Activated B cell treated with CpG ODN at 0.5 μM for 24 hours (primary cell): ENCODE measurements at places on chromosomes 5 and 9. TPM values are rescaled to one million over a fixed set of nuclear protein-coding genes. Genes with fewer than 3 reads are reported as not detected.

OR13C3 gene
- not detected in 2 replicates for total RNA-seq

DNA sequence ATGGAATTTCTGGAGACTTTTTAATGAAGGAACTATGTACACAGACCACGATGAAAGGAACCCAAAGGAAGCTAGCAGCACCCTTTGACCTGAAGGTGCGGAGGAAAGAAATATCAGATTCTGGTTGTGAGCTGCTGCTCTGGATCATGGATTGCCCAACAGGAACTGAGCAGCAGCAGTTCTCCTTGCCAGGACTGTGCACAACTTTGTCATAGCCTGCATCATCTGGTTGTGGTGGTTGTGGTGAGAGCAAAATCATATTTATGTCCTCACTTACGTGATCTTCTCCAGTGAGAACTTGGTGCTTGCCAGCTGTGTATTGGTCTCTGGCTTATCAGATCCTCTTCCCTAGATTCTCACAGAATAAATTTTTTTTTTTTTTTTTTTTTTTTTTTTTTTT, 70.7 kb upstream of the LPAR1 start:
- H3K36me3 ChIP-seq, result no peaks in the 10 kb centered on the region
- no peaks in the 10 kb centered on the region for H3K27me3 ChIP-seq
- DNase-seq, result no peak
- H3K27ac ChIP-seq, result no peak overlapping the region
- H3K4me1 ChIP-seq, result no peaks in the 10 kb centered on the region
- no peak overlapping the region for H3K4me3 ChIP-seq

GRCh38 chr5:68409259-68409658, 193.7 kb downstream of the PIK3R1 start:
- no peak for DNase-seq
- no peaks in the 10 kb centered on the region for H3K27me3 ChIP-seq
- no peak overlapping the region for H3K4me3 ChIP-seq
- H3K27ac ChIP-seq, result no peak overlapping the region
- peaks cover 24% of the 10 kb centered on the region for H3K4me1 ChIP-seq
- no peaks in the 10 kb centered on the region for H3K36me3 ChIP-seq

OTP gene
- not detected in 2 replicates for total RNA-seq

PCSK1 gene
- not detected in 2 replicates for total RNA-seq

DNA sequence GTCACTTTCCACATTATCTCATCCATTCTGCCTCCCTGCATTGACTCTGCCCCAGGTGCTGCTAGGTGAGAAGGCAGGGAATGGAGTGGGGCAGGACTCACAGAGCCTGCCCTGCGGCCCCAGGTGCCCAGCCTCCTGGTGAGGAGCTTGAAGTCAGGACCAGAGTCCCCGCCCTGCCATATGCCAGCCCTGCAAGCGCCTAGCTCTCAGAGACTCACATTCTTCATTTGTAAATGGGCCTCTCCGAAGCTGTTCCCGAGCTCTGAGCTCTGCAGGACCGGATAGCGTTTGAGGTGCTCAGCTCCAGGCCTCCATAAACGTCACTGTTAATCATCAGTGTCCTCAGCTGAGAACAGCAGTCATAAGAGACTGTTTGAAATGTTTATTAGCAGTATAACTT, 75.1 kb upstream of the STXBP1 start:
- DNase-seq, result no peak
- no peak overlapping the region for H3K27ac ChIP-seq
- no peak overlapping the region for H3K4me3 ChIP-seq
- no peaks in the 10 kb centered on the region for H3K27me3 ChIP-seq

PCDHA9 gene
- not detected in 2 replicates for total RNA-seq

GRCh38 chr5:16544607-16545374, 72.0 kb downstream of the RETREG1 start:
- no peak overlapping the region for H3K27ac ChIP-seq
- no peak for DNase-seq
- no peaks in the 10 kb centered on the region for H3K36me3 ChIP-seq
- H3K4me3 ChIP-seq, result no peak overlapping the region
- H3K4me1 ChIP-seq, result peaks cover 6% of the 10 kb centered on the region
- H3K27me3 ChIP-seq, result peaks cover 3% of the 10 kb centered on the region

GRCh38 chr9:16304301-16304700, 566.2 kb downstream of the BNC2 start:
- no peaks in the 10 kb centered on the region for H3K27me3 ChIP-seq
- no peak overlapping the region for H3K27ac ChIP-seq
- DNase-seq, result no peak
- no peaks in the 10 kb centered on the region for H3K4me1 ChIP-seq
- H3K4me3 ChIP-seq, result no peak overlapping the region

GRCh38 chr5:159178978-159179377, 30.4 kb downstream of the RNF145 start:
- H3K27ac ChIP-seq, result peak overlapping the region; percentile 93
- H3K4me3 ChIP-seq, result peak overlapping the region; percentile 41
- no peak for DNase-seq
- peaks cover 56% of the 10 kb centered on the region for H3K4me1 ChIP-seq
- peaks cover 50% of the 10 kb centered on the region for H3K36me3 ChIP-seq
- no peaks in the 10 kb centered on the region for H3K27me3 ChIP-seq

HAVCR2 gene
- total RNA-seq, result 0.64 and 0.84 TPM in 2 replicates

DNA sequence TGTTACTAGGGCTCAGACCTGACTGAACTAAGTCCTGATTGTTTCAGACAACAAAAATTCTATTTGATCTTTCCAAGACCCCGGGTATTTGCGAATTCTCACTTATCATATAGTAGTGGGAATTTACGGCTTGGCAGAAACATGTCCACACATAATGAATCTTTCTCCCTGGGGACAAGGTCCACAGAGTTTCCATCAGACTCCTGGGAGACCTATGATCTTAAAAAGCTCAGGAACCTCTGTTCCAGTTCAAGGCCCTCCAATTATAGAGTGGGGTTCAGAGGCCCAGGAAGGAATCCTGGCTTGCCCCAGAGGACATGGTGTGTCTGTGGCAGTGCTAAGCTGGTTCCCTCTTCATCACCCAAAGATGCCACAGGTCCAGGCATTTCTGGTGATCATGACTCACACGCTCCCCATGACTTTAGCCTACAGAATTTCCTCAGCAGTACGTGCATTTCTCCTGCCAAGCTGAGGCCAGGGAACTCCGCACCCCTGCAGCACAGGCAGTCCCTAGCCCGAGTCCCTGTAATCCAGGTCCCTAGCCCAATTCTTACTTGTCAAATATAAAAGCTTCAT, 12.6 kb downstream of the RAPGEF1 start:
- no peak for DNase-seq
- H3K27me3 ChIP-seq, result no peaks in the 10 kb centered on the region
- H3K4me3 ChIP-seq, result peak overlapping the region; percentile 80
- H3K4me1 ChIP-seq, result peaks cover 92% of the 10 kb centered on the region

GRCh38 chr5:143757116-143757515, 54.8 kb upstream of the HMHB1 start:
- no peaks in the 10 kb centered on the region for H3K4me1 ChIP-seq
- no peaks in the 10 kb centered on the region for H3K36me3 ChIP-seq
- no peak overlapping the region for H3K27ac ChIP-seq
- H3K4me3 ChIP-seq, result no peak overlapping the region
- no peak for DNase-seq

- peaks cover 16% of the 10 kb centered on the region for H3K4me1 ChIP-seq
- no peaks in the 10 kb centered on the region for H3K27me3 ChIP-seq
- H3K27ac ChIP-seq, result no peak overlapping the region
- no peak for DNase-seq
Observed at GRCh38 chr5:59756373-59757035, 137.0 kb downstream of the PDE4D start.

SLC30A5 gene
- 23.2 and 27.5 TPM in 2 replicates for total RNA-seq

- H3K27ac ChIP-seq, result no peak overlapping the region
- H3K4me3 ChIP-seq, result no peak overlapping the region
- DNase-seq, result no peak
- no peaks in the 10 kb centered on the region for H3K4me1 ChIP-seq
Observed at GRCh38 chr9:18849270-18849669, 183.7 kb downstream of the SAXO1 start.

OR1L4 gene
- total RNA-seq, result not detected in 2 replicates

DNA sequence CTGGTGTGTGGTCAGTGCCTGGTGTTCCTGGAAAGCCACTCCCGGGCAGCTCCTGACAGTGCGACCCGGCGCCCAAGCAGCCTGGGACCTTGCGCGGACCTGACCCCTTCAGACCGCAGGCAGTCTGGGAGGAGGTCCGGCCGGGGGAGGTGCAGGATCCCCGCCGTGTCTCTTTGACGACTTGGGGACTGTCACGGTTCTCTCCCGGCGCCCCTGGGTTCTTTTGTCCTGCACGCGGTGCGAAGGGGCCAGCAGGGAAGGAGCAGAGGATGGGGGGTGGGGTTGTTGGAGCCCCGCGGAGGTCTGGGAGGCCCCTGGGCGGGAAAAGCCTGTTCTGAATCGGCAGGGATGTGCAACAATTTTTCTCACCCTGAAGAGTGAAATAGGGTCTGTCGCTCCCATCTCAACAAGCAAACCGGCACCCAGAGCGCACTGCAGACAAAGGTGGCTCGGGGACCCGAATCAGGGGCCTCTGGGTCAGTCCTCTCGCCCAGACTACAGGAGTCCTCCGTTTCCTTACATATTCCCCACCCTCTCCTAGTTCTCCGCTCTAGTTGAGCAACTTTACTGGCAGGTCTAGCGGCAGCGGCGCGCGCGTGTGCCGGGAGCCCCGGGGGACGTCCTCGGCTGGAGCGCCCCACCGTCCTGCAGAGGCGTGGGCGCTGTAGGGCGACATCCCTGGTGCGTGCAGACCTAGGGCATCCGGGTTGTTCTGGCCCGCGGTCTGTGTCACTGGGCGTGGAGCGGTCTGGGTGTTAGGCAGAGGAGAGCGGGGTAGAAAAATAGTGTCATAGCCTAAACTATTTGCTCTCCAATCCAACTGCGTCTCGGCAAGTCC, 1.2 kb downstream of the VCAN start:
- peak overlapping the region; percentile 76 for H3K4me3 ChIP-seq
- no peaks in the 10 kb centered on the region for H3K36me3 ChIP-seq
- no peak overlapping the region for H3K27ac ChIP-seq
- peaks cover 61% of the 10 kb centered on the region for H3K27me3 ChIP-seq
- H3K4me1 ChIP-seq, result peaks cover 38% of the 10 kb centered on the region
- no peak for DNase-seq

DNA sequence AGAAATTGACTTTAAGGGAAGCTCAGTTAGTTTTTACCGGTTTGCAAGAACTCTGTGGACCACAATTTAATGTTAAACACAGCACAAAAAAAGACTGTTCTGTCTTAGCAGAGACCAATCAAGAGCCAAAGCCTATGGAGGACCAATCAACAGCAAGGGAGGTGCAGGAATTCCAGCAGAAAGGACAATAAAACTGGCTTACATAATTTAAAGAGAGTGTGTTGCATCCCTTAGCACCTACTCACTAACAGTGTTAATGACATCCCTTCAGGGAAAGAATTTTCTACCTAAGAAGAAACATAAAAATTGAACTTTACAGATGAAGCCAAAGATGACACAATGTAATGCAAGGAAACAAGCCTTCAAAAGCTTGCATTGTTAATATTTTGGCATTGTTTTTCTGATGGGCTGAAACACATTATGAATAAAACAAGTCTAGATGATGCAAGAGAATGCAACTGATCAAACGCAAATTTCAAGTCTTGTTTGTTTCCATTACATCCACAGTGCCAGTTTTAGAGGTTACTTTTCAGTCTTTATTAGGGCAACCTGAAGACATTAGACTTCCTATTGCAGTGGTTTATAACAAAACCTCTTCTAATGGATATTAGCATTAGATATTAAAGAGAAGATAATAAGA, 111.3 kb upstream of the FST start:
- peaks cover 5% of the 10 kb centered on the region for H3K27me3 ChIP-seq
- no peak overlapping the region for H3K27ac ChIP-seq
- no peak overlapping the region for H3K4me3 ChIP-seq
- DNase-seq, result no peak
- no peaks in the 10 kb centered on the region for H3K4me1 ChIP-seq
- H3K36me3 ChIP-seq, result no peaks in the 10 kb centered on the region

DNA sequence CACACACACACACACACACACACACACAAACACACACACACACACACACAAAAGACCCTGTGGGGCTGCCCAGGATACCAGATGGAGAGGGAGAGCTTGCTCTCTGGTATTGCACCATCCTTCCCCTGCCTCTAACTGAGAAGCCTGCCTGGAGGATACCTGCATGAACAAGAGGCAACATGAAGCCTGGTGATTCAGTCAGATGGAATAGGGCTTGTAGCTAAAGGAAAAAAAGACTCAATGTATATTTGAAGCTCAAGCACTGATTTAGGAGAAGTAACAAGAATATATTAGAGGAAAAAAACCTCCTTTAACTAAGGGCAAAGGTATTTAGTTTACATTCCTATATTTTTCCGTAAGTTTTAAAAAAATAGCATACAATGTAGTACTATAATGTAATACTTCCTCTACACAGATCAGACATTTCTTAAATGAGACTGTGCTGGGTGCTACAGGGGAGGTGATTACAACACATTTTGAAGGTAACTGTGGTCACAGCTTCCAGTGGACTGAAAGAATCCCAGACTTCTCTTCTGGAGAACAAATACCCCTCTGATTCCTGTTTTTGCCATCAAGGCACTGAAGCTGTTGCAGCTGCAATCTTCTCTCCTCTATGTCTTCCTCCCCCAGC, 169.3 kb downstream of the DCP2 start:
- no peak overlapping the region for H3K27ac ChIP-seq
- H3K36me3 ChIP-seq, result no peaks in the 10 kb centered on the region
- DNase-seq, result no peak
- no peaks in the 10 kb centered on the region for H3K4me1 ChIP-seq
- H3K27me3 ChIP-seq, result peaks cover 14% of the 10 kb centered on the region

DNA sequence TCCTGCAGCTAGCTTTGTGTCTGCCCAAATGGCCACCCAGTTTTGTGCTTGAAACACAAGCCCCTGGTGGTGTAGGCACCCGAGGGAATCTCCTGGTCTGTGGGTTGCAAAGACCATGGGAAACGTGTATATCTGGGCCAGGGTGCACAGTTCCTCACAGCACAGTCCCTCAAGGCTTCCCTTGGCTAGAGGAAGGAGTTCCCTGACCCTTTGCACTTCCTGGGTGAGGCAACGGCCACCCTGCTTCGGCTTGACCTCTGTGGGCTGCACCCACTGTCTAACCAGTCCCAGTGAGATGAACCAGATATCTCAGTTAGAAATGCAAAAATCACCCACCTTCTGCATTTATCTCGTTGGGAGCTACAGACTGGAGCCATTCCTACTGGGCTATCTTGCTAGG, 865.0 kb upstream of the ACO1 start:
- no peak overlapping the region for H3K4me3 ChIP-seq
- H3K4me1 ChIP-seq, result peaks cover 21% of the 10 kb centered on the region
- no peak overlapping the region for H3K27ac ChIP-seq
- DNase-seq, result no peak
- H3K27me3 ChIP-seq, result no peaks in the 10 kb centered on the region

TMC1 gene
- total RNA-seq, result not detected in 2 replicates

DNA sequence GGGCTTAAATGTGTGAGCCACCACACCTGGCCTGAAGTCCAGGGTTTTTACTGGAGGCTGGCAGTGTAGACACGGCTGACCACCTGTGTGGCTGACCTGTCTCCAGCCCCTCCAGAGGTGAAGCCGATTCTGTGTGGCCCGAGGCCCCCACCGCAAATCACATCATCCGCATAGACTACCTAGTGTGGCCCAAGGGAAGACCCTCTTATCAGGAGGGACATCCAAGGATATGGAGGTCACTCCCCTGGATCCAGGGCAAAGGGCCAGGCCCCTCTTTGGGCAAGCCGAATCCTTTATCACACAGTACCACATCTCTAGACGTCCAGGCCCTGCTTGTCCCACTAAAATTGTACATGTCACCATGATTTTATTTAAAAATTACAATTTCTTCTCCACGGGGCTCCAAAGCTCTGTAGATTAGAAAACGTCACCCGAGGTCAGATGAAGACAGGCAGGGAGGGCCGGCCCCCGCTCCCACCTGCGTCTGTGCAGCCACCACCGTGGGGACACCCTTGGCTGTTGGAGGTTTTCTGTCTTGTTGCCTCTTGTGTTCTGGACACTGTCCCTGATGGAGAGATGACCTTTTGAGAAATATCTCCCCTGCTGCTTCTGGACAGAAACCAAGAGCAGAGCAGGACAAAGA, 20.1 kb downstream of the LAMC3 start:
- H3K36me3 ChIP-seq, result no peaks in the 10 kb centered on the region
- no peak overlapping the region for H3K4me3 ChIP-seq
- DNase-seq, result no peak
- H3K27ac ChIP-seq, result no peak overlapping the region
